ENCODE measurements at places on chromosomes 1 and 21.
A peak's percentile ranks its signal among the peaks of the same experiment; 100 is the strongest.

DNA sequence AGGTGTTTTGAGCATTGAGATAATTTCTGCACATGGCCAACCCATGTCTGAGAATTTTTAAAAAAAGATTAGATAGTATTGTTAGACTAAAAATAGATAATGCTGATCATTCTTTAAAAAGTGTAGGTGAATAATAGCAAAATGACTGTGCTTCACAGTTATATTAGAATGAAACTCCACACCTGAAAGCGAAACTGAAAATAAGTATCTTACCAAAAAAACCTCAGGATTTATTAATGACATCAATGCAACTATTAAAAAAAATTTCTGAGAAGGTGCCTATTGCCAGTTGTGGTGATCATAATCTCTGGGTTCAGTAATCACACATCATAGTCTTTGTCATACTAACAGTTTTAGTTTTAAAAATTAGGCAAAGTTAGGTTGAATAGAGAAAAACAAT is 36.5 kb downstream of the PLA2G4A start:
- peaks cover 5% of the 10 kb centered on the region for H3K4me1 ChIP-seq
- H3K27me3 ChIP-seq = no peaks in the 10 kb centered on the region
- H3K4me3 ChIP-seq = no peak overlapping the region
- H3K36me3 ChIP-seq = no peaks in the 10 kb centered on the region
- no peak for DNase-seq
- no peak overlapping the region for H3K27ac ChIP-seq

- no peaks in the 10 kb centered on the region for H3K36me3 ChIP-seq
- H3K27ac ChIP-seq = no peak overlapping the region
- no peak for DNase-seq
- no peaks in the 10 kb centered on the region for H3K4me1 ChIP-seq
- H3K4me3 ChIP-seq = no peak overlapping the region
These were observed 83.2 kb downstream of the HIVEP3 start for GRCh38 chr1:41835485-41835884.

GRCh38 chr1:204094856-204095634 is 22.1 kb downstream of the SOX13 start:
- no peaks in the 10 kb centered on the region for H3K27me3 ChIP-seq
- peak overlapping the region; percentile 31 for H3K4me3 ChIP-seq
- H3K36me3 ChIP-seq = no peaks in the 10 kb centered on the region
- H3K4me1 ChIP-seq = peaks cover 76% of the 10 kb centered on the region

DNA sequence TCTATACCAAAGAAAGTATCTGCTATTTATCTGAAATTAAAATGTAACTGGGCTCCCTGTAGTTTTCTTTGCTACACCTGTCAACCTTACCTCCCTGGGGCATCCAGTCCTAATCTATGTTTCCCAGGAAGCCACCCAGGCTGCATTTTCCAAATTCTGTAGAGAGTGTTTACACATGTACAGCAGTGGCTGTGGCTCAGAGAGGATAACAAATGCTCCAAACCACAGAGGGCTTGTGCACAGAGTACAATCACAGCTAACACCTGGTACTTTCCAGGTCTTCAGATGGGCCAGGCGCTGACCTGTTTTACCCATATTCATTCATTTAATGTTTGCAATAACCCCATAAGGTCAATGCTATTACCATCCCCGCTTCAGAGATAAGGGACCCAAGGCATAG is 146.5 kb upstream of the TNR start:
- H3K4me3 ChIP-seq = no peak overlapping the region
- peaks cover 98% of the 10 kb centered on the region for H3K27me3 ChIP-seq
- no peaks in the 10 kb centered on the region for H3K36me3 ChIP-seq
- H3K27ac ChIP-seq = no peak overlapping the region

GRCh38 chr1:47219001-47219400 is 13.0 kb downstream of the TAL1 start:
- DNase-seq = no peak
- peaks cover 27% of the 10 kb centered on the region for H3K27me3 ChIP-seq
- H3K36me3 ChIP-seq = no peaks in the 10 kb centered on the region
- H3K27ac ChIP-seq = no peak overlapping the region

DNA sequence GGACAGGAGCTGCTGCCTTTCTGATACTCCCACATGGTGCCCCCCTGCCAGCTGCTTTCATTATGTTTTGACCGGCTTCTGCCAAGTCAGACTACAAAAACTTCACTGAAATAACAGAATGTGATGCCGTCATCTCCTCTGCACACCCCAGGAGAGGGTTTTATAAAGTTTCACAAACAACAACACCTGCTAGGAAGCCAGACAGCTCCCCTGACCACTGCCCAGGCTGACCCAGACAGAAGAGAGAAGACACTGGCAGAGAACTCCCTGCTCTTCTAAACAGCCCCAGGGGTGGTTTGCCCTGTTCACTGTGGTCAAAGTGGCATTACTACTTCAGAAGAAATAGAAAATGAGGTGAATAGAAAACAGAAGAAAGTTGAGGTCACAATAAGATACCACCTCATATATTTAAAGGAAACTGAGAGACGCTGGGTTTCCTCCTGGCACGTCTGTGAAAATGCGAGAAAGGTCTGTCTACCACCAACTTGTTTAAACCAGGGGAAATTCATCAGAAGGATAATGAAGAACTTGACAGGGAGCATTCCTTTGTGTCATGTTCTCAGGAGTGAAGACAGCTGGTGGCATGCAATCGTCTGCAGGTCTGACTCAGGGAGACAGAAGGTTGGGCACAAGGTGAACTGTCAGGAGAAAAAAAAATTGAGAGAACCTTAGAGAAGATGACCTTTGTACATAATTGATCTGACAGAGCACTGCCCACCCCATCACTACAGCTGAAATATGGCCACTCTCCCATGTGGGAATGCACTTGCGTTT is 119.0 kb upstream of the NFIA start:
- H3K36me3 ChIP-seq = peaks cover 44% of the 10 kb centered on the region
- H3K27me3 ChIP-seq = peaks cover 10% of the 10 kb centered on the region
- no peak overlapping the region for H3K27ac ChIP-seq
- DNase-seq = no peak
- H3K4me1 ChIP-seq = no peaks in the 10 kb centered on the region

- H3K27me3 ChIP-seq = no peaks in the 10 kb centered on the region
- H3K36me3 ChIP-seq = no peaks in the 10 kb centered on the region
- DNase-seq = no peak
These were observed 378.1 kb upstream of the USP24 start for GRCh38 chr1:55593298-55593697.

DNA sequence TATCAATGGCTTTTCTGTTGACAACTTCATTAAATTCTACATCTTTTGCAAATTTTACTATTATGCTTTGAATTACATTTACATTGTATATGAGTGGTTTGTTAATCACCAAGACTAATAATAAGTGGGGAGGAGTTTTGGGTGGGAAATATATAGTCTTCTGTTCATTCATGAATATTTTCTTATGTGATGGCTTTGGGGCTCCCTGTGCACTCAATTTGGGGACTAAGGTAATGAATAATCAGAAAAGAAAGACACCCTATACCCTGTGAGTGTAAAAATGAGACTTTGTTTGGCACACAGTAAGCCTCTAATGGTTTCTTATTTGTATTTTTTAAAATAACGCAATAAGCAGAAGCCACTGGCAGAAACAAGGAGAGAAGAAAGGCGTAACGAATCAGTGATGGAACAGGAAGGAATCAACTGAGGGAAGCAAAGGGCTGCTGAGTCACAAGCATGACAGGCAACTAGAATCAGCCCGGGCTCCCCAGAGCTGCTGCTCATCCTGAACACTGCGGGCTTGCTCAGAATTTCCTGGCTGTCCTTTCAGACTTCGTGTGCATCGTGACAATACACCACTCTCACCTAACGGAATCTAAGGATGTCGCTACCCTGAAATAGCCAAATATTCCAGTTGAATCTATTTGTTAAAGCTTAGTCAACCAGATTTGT is 20.8 kb upstream of the RGS2 start:
- H3K27ac ChIP-seq = no peak overlapping the region
- H3K36me3 ChIP-seq = no peaks in the 10 kb centered on the region
- no peak overlapping the region for H3K4me3 ChIP-seq
- DNase-seq = no peak
- H3K4me1 ChIP-seq = peaks cover 1% of the 10 kb centered on the region

DNA sequence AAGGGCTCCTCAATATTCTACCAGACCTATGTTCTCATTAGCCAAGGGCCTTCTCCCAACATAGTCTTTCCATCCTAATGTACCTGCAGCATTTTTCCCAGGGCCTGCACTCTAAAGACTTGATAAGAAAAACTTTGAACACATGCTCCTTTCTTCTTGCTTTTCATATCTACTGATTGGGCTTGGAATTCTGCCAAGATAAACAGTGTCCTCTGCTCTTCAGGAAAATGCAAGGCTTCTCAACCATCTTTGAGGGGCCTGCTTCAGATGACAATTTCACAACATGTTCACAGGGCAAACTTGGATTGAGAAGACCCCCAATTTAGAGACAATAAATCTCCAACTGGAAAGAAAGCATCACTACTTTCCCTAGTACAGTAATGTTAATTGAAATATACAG is 25.8 kb upstream of the PPT1 start:
- no peaks in the 10 kb centered on the region for H3K4me1 ChIP-seq
- H3K27ac ChIP-seq = no peak overlapping the region
- H3K36me3 ChIP-seq = no peaks in the 10 kb centered on the region
- no peak for DNase-seq

DNA sequence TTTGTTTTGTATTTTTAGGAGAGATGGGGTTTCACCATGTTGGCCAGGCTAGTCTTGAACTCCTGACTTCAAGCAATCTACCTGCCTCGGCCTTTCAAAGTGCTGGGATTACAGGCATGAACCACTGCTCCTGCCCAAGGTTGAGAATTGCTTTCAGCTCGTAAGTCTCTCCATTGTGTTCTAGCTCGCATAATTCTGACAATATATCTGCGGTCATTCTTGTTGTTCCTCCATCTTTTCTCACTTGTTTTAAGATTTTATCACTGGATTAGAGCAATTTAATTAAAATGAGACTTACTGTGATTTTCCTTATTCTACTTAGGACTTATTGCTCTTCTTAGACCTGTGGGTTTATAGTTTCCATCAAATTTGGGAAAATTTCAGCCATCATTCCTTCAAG is 102.9 kb downstream of the AHCTF1 start:
- no peak for DNase-seq
- peaks cover 15% of the 10 kb centered on the region for H3K36me3 ChIP-seq
- no peaks in the 10 kb centered on the region for H3K4me1 ChIP-seq
- H3K27ac ChIP-seq = no peak overlapping the region
- H3K4me3 ChIP-seq = no peak overlapping the region

DNA sequence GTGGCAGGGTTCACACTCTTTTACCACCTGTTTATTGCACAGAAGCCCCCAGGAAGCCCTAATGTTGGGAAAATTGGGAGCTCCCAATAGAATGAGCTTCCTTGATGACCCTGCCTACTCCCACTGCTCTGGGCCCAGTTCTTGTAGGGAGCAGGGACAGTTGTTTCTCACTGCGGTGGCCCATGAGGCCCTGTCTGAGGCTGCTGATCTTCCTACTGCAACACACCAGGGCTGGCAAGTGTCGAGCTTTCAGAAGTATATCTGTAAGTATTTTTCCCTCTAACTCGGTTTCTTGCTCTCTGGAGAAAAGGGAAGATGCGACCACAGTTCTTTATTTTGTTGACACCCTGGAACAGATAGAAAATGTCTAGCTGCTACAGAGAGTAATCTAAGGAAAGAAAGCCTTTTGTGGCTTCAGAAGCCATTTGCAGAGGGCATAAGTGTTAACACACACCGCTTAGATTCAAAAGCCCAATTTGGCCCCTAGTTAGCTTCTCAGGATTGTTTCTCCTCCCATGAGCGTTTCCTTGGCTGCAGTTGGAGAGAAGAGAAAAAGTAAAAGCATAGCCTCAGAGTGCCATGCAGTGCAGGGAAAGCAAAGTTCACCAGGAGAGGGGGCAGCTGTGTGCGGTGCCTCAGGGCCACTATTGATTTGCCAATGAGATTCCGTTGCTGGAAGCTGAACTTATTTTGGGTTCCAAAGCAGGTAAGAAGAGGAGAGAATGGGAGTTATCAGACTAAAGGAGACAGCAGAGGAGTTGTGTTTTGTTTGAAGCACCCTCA is 102.6 kb downstream of the SELENOF start:
- DNase-seq = peak; percentile 33

DNA sequence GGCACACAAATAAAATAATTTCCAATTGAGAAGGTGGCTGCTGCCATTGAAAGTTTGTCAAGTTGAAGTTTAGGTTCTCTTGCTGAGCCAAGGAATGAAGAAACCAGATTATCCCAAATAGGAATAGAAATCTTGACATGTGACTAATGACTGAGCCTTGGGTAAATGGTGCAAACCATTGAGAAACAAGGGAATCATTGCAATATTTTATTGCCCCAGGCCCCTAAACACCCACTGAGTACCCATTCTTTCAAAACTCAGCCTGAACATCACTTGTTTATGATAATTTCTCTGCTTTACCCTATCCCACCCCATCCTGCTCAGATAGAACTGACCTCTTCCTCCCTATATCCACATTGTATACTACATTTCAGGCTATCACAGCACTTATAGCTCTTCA is 46.6 kb upstream of the VTCN1 start:
- H3K27ac ChIP-seq = no peak overlapping the region
- peaks cover 2% of the 10 kb centered on the region for H3K4me1 ChIP-seq
- H3K27me3 ChIP-seq = peaks cover 3% of the 10 kb centered on the region

GRCh38 chr1:65189576-65190115 is 41.6 kb downstream of the AK4 start:
- no peak overlapping the region for H3K4me3 ChIP-seq
- H3K27ac ChIP-seq = peak overlapping the region; percentile 61
- peaks cover 42% of the 10 kb centered on the region for H3K36me3 ChIP-seq
- H3K4me1 ChIP-seq = peaks cover 42% of the 10 kb centered on the region
- no peaks in the 10 kb centered on the region for H3K27me3 ChIP-seq

GRCh38 chr1:227540170-227541098 is 22.9 kb upstream of the ZNF678 start:
- peaks cover 30% of the 10 kb centered on the region for H3K27me3 ChIP-seq
- H3K4me1 ChIP-seq = no peaks in the 10 kb centered on the region

DNA sequence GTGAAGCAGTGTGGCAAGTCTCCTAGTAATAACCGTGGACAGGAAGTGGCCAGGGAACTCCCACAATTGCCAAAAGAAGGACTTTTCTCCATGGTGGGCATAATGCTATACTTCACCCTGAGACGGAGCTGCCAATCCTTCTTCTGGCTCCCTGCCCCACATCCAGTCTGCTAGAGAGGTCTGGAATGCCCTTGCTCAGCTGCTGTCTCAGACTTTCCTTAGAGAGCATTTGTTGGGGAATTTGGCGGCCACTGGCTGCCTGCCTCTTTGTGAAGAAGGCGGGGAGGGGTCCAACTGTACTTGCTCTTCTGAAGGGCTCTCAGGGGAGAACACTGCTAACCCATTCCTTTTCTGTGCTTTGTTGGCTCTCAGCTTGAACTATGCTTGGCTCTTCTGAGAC is 123.7 kb upstream of the EDN2 start:
- DNase-seq = no peak
- H3K4me3 ChIP-seq = no peak overlapping the region
- no peak overlapping the region for H3K27ac ChIP-seq
- no peaks in the 10 kb centered on the region for H3K36me3 ChIP-seq
- no peaks in the 10 kb centered on the region for H3K27me3 ChIP-seq

All from WTC11 (cell line).